IMR-90 (cell line): ENCODE measurements at places on chromosomes 11 and 22.
A peak's percentile ranks its signal among the peaks of the same experiment; 100 is the strongest.

DNA sequence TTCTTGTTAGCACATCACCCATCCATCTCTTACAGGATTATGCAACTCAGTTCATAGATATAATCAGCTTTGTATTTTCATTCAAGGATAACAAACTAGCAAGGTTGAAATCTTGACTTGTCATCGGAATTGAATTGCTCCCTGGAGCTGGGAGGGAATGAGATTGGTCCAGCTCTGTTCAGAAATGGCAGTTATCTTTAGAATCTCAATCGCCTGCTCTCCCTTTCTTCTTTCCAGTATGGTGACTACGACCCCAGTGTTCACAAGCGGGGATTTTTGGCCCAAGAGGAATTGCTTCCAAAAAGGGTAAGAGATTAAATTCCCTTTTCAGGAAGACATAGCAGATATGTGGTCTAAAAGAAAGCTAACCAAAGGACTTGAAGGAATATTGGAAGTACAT, 51.0 kb downstream of the NF2 start:
- no peak for DNase-seq

GRCh38 chr22:46058591-46059519, 81.9 kb upstream of the WNT7B start:
- DNase-seq: no peak

DNA sequence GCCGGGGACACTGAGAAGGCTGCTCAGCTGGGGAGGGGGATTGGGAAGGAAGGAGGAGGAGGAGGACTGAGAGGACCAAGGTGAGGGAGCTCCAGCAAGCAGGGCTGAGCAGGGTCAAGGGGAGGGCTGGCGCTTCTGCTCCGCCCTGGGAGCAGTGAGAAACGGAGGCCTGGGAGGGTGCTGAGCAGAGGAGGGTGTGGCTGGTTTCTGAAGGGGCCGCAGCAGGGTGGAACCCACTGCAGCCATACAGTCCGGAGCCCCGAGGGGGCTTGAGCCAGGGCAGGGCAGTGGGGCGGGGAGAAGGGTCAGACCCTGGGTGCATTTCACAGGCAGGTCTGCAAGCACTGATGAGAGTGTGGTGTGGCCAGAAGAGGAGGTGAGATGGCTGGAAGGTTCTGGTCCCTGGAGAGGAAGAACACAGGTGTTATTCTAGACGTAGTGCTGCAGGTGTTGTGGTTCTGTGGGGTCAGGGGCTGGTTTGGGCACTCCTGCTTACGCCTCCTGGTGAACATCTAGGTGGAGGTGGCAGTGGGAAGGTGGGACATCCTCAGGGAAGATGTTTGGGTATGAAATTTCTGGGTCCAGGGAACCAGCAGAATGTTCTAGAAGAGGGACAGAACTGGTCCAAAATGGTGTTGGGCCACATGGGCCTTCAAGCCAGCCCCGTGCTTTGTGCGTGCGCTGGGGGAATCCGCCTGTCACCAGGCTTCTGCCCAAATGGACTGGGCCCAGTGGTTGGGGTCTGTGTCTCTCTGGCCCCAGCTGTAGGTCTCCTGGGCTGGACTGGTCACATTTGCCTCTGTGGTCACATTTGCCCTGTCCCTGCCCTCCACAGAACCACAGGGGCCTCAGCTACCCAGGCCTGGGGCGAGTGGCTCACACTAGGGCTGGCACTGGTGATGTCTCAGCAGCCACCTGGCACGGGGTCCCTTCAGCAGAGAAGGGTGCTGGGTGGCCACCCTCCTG, 714.7 kb downstream of the BRD1 start:
- no peak for DNase-seq

GRCh38 chr22:26529345-26529744, 17.1 kb upstream of the TFIP11 start:
- DNase-seq: no peak

- DNase-seq: peak; percentile 87
These were observed 79.6 kb downstream of the ME3 start for GRCh38 chr11:86592659-86593451.

DNA sequence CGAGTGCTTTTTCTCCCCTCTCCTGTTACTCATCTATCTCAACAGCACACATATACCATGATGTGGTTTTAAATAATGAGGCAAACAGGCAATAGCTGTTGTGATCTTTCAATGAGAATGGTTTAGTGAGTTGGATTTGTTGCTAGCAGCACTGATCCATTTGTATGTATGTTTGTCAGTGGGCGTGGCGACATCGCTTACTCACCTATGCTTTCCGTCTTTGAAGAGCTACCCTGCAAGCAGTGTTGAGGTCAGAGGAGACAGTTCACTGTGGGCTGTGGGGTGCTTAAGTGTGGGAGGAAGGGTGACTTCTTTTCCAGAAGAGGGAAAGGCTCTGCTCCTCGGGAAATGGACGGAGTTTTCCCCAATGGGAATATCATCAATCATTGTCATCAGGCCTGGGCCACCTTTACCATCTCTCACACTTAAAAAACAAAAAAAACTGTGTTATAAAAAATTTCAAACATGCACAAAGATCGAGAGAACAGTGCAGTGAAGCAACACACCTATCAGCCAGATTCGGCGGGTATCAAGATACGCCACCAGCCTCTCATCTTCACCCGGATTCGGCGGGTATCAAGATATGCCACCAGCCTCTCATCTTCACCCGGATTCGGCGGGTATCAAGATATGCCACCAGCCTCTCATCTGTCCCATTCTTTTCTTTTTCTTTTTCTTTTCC, 83.8 kb downstream of the TBC1D22A start:
- peak; percentile 19 for DNase-seq

DNA sequence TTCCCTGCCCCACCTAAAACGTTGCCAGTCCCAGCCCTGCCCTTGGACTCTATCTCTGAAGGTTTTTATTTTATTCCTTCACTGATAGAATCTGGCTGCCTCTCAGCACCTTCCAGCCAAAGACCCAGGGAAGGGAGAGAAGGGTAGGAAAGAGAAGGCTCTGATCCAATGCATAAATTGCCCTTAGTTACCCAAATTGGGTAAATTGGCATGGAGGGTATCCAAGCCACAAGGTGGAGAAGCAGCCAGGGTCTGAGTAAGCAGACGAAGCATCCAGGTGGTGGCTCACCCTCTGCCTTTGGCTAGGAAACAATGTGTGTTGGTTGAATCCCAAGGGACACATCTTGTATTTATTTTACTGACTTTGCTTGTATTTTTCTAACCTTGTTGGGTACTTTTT, 89.0 kb downstream of the FEZ1 start:
- no peak for DNase-seq

DNA sequence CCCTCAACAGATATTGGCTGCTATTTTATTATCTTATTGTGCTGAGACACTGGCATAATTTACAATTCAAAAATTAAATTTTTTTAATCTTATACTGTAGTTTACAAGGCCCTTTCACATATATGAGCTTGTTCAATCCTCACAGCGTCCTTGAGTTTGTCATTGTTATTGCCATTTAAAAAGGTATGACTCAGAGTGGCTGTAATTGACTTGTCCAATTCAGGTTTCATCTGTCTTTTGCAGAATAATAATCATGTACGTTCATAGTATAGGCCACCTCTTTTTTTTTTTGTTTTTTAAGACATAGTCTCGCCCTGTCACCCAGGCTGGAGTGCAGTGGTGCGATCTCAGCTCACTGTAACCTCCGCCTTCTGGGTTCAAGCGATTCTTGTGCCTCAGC, 11.5 kb downstream of the PTPRJ start:
- DNase-seq: no peak

DNA sequence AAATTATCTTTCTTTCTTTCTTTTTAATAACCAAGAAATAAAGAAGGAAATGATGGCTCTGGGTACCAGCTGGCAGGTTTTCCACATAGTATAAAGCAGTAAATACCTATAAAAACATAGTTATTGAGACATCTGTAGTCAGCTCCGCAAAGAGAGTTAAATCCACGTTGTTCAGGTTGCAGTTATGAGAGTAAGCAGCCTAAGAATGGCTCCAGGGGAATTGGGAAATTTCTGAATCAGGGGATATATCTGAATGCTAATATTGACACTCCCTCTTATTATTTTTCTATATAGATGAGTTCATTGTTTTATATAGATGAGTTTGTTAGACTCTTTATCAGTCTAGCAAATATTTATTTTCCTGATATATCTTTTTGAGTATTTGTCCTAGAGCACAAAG, 322.0 kb upstream of the LRRC4C start:
- no peak for DNase-seq

- peak; percentile 64 for DNase-seq
These were observed 136.3 kb downstream of the TEAD1 start for GRCh38 chr11:12810568-12810894.

GRCh38 chr11:61962213-61963015, 5.0 kb downstream of the FTH1 start:
- DNase-seq: no peak

DNA sequence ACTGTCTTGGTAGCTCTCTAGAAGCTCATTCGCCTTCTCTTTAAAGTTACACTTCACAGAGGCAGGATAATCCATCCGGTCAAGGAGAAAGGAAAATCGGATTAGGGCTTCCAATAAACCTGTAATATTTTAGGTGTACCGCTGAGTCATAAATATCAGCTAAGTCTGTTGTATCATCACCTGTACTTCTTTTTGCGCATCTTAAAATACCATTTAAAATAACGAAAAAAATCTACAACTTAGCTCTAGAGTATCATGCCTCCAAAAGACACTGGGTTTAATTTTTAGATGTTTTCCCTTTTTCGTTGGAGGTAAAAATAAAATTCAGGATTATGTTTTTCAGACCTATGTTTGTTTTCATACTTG, 41.5 kb upstream of the INCENP start:
- no peak for DNase-seq
